Germinal center (tissue), 1 donor: ENCODE measurements at places on chromosomes 3 and 15.
A peak's percentile ranks its signal among the peaks of the same experiment; 100 is the strongest.

DNA sequence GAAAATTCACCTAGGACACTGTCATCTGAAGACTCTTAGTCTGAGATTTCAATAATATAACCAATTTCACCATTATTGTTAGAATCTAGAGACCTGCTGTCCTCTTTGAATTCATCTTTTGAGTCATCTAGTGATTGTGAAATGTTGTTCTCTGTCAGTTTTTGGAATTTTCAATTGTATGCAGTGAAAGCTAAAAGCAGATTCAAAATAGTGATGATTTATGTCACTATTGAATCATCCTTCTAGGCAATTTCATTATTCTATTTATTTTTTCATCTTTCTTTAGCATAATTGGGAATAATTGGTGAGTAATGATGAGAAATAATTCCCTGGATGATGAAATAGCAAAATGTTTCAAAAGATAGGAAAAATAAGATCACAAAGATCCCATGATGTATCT, 101.7 kb upstream of the EIF1B start:
- DNase-seq, result no peak

- no peak for DNase-seq
These were observed 74.1 kb upstream of the NANOGP8 start for GRCh38 chr15:35159170-35159569.

DNA sequence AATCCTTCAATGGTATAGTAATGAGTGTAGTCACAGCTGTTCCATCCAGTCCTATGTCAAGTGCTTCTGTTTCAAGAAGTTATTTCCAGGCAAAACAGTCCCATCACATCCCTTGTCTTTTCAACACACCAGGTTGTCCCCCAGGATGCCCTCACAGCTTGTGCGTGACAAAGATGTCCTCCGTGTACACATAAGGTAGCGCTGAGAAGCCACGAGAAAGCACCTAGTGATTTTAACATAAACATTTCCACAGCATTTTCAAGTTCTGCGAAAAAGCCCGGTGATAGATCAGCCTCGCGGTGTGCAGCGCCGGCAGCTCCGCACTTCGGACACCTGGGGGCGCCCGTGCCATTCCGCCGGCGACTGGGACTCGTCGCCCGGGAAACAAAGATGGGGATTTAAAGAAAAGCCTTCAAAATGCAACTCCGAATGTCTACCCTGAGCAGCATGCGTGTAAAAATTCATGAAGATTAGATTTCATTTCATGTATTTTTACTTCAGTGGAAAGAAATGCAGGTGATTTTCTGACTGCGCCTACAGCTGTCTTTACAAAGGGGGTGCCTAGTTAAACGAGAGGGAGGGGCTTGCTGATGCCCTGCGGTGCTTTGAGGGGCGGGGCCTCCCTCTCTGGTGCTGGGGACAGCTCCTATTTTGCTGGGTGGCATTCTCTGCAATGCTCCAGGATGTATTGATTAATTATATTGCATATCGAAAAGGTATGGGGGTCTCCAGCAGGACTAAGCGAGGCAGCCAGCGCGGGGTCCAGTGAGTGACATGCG, 49.9 kb downstream of the KY start:
- peak; percentile 74 for DNase-seq

DNA sequence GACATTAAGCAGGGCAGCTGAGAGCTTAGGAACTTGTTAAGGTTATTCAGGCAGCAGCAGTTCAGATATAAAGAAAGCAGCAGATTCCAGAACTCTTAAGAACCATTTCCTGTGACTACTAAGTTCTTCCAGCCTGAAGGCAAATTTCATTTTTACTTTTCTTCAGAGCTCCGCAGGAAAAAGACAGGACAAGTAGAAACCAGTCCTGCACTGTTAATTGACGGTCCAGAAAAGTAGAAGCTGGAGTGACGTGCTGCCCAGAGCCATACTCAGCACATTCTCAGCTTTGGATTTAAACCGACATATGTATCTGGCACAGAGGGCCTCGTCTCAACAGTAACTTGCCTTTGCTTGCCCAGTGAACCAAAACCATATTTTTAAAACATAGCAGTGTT, 219.4 kb upstream of the STRIT1 start:
- DNase-seq, result no peak

GRCh38 chr3:184786280-184786941, 25.6 kb upstream of the VPS8 start:
- peak; percentile 40 for DNase-seq

- DNase-seq, result no peak
These were observed 39.3 kb downstream of the ATP1B3 start for GRCh38 chr3:141915766-141916165.

DNA sequence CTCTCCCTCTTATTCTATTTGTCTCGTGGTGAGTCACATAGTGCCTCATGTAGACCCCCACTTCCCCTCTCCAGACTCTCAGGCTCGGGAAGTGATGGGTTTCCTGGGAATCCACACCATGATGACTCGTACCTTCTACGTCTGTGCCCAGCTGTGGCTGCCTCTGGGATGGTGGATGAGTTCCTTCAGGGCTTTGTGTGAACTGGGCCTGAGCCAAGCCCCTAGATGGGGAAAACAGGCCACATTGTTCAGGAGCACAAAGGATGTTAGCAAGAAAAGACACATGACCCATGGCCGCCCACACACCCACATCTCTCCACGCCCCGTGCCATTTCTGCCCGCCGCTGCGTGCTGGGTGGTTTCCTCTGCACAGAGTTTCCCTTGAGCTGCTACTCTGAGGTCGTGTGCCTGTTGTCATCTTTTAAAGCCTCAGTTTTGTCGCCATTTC, 10.5 kb downstream of the ISG20 start:
- peak; percentile 44 for DNase-seq

DNA sequence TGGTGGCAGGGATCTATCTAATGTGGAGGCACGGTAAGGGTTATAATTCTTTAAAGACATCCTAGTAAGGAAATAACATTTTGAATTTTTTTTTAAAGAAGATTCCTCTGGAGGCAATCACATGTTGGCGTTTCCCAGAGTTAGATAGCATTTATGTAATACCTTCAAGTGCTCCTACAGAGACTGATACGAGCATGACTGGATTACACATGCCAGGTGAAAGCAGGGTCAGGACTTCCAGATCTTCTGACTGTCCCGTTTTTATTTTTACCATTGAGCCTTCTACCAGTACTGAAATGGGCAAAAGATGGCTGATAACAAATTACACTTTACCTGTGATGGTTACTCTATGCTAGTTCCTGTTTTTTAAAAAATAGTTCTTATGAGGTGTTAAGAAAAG, 13.8 kb downstream of the IL17RB start:
- DNase-seq, result no peak

DNA sequence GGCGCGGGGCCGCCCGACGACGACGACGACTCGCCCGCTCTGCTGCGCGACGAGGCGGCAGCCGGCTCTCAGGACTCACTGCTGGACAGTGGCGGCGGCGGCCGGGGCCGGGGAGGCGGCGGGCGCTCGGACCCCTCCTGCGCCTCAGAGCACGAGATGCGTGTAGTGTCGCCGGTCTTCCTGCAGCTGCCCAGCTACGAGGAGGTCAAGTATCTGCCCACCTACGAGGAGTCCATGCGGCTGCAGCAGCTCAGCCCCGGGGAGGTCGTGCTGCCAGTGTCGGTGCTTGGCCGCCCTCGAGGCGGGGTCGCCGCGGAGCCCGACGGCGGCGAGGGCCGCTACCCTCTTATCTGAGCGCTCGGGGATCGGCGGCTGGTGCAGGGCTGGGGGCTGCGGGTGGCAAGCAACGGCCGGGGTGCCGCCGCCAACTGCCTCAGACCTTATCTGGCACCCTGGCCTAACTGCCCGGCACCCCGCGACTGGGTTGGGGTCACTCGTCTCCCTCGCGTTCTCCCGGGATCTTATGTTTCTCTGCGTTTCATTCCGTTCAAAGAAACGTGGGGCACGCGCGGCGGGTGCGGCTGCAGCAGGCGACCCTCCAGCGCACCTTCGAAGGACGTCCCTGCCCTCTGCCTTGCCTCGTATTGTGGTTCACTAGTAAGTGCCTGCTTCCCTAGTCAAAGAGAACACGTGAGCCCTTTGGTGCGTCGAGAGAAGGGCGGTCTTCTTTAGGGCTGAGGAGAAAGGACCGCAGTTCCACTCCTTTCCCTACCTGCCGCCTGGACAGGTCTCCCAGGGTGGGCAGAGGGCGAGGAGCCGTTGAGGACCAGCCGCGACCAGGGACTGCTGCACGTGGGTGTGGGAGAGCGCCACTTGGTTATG, 1.0 kb downstream of the C3orf80 start:
- peak; percentile 5 for DNase-seq

DNA sequence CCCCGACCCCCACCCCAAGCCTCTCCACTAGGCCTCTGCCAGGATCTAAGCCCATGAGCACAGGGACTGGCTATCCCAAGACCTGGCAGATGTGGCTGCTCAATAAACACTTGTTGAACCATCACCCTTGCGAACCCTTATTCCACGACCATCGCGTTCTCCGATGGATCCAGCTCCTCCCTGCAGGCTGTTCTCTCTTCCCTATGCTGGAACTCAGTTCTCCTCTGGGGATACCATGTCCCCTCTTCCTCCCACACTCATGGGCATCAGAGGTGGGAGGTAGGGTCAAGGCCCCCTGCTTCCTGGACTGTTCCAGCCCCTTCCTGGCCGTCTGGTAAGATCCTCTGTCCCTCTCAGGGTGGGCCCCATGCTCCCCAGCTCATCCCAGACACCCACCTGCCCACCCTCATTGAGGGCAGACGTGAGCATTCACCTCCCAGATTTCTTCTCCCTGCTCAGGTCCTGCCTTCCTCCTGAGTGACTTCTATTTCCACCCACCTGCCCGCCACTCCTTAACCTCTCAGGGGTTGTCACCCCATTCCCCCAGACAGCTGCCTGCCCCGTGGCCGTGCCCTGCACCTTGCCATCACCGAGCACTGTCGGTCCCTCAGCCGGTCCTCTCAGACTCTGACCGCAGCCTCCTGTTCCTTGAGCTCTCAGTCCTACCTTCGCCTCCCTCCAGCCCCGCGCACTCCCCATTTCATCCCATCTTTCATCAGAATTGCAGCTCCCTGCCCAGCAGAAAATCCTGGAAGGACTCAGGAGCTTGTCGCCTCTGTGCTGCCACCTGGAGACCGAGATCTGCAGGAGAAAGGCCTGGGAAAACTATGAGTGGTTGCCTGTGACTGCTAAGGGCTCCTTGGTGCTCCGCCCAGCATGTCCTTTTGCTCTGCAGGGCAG, 42.0 kb downstream of the PML start:
- DNase-seq, result no peak

DNA sequence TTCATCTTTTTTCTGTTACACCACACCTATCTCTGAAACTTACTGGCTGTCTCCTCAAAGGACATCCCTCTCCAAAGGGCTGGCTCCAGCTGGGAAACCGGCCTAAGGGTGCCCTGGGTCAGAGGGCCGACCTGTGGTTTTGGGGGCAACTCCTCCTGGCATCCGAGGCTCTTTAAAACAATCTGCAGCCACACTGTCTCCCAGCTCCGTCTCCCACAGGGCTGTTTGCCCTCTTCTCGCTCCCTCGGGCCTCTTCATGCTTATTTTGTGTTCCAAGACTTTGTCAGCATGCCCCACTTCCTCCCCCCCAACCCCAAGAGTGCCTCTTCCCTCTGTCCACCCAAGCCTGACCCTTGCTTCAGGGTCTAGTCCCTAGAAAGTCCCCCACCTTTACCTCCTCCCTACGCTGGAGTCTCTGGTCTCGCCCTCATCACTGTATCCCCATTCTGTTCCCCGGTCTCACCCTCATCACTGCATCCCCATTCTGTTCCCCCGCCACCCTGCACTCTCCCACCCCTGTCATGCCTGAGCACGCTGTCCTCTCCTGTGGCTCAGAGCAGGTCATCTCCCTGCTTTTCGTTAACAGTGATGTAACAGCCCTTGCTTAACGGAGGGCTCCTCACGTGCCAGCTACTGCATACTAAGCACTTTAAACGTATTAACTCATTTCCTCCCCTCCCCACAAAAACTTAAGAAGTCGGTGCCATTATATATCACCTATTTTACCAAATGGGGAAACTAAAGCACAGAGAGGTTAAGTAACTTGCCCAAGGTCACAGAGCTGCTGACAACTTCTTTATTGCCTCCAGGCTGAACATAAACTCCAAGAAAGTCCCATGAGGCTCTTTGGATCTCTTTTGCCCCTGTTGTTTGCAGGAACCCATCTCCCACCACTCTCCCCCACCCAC, 1.1 kb upstream of the CSK start:
- DNase-seq, result no peak

- DNase-seq, result no peak
These were observed 33.4 kb downstream of the IGDCC3 start for GRCh38 chr15:65344214-65344913.

- no peak for DNase-seq
These were observed 2.1 kb upstream of the RYK start for GRCh38 chr3:134252766-134253165.

DNA sequence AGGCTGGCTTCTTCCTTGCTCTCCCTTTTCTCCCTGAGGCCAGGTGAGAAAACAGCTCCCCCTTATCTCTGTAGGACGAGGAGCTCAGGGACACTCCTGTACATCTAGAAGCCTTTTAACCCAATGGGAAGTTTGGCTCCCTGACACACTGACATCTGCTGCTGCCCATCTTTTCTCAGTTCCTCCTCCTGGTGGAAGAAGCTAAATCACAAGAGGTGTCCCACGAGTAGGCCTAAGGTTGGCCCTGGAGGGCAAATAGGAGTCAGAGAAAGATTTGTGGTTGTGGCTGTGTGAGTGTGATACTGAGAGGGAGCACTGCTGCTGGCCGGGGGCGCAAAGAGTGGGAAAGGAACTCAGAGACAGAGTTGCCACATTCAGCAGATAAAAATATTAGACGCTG, 49.5 kb downstream of the ARHGAP31 start:
- peak; percentile 23 for DNase-seq

DNA sequence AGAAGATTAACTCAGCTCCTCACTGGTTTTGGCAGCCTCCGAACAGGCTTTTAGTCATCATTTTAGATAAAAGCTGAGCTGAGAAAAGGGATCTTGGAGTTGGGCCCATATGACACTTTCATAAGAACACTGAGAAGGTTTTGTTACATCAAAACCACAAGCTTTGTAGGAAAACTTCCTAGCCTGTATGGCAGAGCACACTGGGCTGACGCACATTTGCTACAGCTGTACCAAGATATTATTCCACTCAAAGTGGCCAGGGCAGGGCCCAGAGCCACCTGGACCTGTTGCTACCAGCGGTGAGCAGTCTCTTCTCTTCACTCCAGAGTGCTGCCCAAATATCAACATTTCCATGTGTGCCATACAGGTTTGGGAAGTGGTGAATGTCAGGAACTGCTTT, 160.5 kb upstream of the CCDC54 start:
- DNase-seq, result no peak

- DNase-seq, result no peak
These were observed 3.5 kb downstream of the TBC1D5 start for GRCh38 chr3:17738921-17739320.

DNA sequence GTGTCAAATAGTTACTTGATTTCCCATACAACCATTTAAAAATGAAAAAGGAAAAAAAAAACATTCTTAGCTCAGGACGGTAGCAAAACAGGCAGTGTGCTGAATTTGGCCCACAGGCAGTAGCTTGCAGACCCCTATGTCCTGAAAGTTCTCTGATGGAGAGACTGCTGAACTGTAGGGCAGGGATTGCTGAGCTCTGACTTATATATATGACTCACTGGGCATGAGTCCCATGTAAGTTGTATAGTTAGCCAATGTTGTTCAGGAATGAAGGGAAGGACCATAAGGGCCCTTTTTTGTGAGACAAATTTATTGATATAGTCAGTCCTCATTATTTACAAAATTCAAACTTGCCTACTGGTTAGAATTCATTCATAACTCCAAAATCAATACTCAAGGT, 36.9 kb upstream of the FRMD4B start:
- no peak for DNase-seq
